ENCODE measurements at places on chromosomes 5 and 9.

GRCh38 chr5:115402822-115403577, 106.5 kb upstream of the CCDC112 start:
- DNase-seq: no peak

DNA sequence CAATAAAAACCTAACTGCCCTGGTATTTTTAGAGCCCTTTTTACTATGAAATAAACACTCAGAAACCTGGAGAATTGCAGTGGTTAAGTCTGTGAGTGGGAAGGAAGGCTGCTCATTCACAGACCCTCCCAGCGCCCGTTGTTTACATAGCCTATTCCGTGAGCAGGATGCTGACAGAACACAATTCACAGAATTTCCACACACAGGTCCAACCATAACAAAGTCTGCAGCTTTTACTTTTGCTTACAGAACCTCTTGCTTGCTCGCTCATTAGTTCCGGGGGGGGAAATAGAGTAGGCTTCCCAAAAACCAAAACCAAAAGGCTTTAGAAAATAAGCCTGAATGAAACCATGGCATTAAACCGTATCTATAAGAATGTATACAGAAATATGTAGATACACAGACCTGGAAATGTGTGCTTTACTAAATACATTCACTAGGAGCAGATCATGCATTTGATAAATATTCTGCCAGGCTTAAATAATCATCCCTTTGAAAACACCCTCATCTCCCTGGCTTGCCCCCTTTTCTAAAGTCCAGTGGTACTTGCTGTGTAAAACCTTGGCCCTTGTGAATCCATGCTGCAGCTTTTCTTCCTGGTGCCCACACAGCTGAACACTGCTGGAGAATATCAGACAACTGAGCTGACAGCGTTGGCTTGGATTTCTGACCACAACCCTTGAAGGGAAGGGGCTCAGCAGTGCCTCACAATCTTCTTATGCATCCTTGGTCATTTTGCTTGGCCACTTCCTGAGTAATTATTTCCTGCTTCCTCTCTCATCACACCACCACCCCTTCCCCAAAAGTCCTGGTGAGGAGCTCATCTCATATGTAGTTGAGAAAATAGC, 128.0 kb downstream of the FANCC start:
- DNase-seq: no peak

GRCh38 chr5:92885950-92886349, 695.1 kb downstream of the NR2F1-AS1 start:
- DNase-seq: no peak

DNA sequence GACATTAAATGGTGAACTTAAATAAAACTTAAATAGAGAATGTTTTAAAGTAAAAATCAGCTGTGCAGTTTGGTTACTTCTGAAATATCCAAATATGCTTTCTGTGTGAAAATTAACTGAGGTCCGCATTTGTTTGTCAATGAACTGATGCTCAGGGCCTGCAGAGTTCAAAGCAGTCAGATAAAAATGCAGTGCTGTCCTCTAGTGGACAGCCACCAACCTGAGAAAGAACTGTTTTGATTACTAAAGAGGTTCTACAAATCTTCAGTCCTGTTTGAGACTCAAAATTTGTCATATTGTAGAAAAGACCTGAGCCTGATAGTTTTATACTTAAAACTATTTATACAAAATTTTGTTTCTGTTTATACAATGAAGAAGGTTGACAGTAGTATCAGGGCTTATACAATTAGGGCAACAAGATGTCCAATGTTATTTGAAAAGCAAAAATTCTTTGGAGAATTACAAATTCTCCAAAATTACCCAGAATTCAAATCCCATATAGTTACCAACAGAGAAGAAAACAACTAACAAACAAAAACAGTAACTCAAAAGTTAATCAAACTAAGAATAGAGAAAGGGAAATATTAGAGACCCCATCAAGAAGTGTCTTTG, 232.3 kb upstream of the TBCA start:
- DNase-seq: no peak

DNA sequence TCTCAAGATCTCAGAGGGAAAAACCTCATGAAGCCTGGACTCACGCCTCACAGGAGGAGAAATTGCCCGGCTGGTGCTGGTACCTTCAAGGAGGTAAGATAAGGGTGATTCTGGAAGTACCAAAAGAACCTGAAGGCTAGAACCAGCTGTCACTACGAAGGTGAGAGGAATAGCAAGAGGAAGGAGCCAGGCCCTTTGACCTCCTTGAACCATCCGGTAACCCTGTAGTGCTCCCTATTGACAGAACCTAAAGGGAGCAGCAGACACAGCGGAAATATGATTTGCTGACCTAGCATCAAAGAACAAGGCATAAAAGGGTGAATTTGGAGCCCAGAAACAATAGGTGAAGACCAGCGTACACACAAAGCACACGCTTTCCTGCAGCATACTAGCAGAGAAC, 92.2 kb downstream of the DOCK8 start:
- DNase-seq: no peak

GRCh38 chr5:60675286-60675685, 24.7 kb downstream of the DEPDC1B start:
- no peak for DNase-seq

GRCh38 chr5:178327931-178328711, 95.5 kb upstream of the PHYKPL start:
- DNase-seq: no peak

DNA sequence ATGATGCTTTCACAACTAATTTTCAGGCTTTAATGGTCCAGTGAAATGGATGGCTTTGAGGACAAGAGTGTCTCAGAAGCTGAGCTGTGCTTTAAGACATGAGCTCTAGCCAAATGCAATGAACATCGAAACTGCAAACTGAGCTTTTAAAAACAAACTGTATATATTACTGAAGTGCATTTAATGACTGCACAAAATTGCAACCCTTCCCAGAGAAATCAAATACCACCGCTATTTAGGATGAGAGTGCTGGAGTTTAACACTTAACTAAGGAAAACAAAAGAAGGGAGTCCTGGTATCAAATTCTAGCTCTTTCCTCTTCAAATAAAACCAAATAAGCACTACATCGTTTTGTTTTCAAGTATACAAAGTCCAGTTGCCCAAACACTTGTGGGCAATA, 163.9 kb downstream of the SLF1 start:
- no peak for DNase-seq

DNA sequence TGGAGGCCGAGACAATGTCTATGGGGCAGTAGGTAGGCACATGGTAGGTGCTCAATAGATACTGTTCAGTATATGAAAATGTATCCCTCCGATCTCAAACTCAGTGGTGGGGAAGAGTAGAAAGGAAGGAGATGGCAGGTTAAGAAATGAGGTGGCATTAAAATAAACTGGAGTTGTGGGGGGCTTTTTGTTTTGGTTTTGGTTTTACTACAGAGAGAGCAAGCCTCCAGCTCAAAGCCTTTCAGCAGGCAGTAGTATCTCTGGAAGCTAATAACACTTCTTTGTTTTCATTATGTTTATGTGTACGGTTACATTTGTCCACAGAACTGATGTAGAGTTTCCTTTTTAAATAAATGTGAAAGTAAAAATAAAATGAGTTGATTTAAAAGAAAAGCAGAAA, 8.6 kb downstream of the MFAP3 start:
- DNase-seq: no peak

DNA sequence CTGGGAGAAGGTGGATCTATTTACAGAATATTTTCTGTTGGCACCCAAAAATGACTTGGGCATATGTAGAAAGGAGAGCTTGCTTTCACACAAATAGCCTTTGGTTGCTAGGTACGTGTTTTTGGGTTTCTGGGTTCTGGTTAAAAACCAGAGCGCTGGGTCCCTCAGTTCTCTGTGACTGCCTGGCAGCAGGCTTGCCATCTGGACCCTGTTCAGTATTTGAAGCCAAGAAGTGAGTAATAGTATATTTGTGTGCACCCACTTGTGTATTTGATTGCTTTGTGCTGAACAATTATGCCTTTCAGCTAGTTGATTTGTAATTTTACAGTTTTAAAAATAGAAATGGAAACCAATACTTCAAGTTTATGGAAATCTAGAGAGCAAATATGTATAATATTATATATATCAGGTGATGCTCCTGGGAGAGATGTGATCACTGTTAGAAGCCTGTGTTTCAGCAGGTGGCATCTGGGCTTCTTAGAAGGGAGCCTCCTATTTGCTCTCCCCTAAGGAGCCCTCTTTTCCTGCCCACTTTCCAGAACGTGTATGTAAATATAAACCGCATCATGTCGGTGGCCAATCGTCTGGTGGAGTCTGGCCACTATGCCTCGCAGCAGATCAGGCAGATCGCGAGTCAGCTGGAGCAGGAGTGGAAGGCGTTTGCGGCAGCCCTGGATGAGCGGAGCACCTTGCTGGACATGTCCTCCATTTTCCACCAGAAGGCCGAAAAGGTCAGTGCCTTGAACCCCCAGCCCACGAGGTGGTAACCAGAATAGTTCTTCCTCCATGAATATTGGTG, 153.6 kb downstream of the TRIO start:
- no peak for DNase-seq

DNA sequence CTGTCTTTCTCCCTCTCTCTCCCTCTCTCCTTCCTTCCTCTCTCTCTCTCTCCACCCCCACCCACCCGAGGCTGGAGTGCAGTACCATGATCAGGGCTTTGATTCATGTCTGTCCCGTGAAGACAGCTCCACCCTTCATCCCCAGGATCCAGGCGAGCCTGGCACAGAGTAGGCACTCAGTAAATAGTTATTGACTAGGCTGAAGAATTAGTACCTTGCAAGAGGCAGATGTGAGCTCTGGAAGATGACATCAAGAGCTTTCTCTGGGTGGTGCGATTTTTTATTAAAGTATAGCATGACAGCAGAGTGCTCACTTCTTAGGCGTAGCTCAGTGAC, 24.0 kb upstream of the WDR38 start:
- DNase-seq: no peak

GRCh38 chr5:175680020-175680419, 22.1 kb downstream of the HRH2 start:
- DNase-seq: no peak

GRCh38 chr5:45271626-45272025, 424.6 kb downstream of the HCN1 start:
- no peak for DNase-seq

- no peak for DNase-seq
Measured at GRCh38 chr5:116747881-116748280, 173.3 kb upstream of the SEMA6A start.

All from stimulated activated CD8-positive, alpha-beta memory T cell treated with anti-CD3 and anti-CD28 coated beads, Interleukin-15, amount 100 ng/mL, for 4 hours (primary cell).